CD4-positive, alpha-beta T cell treated with Interleukin-4 for 4 hours (primary cell): ENCODE measurements at places on chromosomes 16 and 17.
A peak's percentile ranks its signal among the peaks of the same experiment; 100 is the strongest.

GRCh38 chr16:54921206-54921824 is 9.3 kb upstream of the IRX5 start:
- DNase-seq, result no peak

- no peak for DNase-seq
These were observed 370.2 kb upstream of the MAF start for GRCh38 chr16:79970551-79971236.

DNA sequence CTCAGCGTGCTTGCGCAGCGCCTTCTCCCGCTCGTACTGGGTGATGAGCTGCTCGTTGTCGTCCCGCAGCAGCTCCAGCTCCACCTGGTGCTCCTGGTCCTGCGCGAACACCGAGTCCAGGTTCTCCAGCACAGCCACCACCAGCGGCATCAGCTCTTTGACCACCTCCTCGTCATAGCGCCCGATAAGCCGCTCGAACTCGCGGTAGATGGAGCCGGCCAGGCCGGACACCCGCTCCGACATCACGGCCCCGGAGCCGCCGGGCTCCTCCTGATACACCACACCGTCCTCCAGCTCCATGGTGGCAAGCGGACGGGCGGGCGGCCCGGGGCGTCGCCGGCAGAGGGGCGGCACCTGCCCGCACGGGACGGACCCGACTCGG is 320 bp downstream of the SPAG9 start:
- peak; percentile 39 for DNase-seq

DNA sequence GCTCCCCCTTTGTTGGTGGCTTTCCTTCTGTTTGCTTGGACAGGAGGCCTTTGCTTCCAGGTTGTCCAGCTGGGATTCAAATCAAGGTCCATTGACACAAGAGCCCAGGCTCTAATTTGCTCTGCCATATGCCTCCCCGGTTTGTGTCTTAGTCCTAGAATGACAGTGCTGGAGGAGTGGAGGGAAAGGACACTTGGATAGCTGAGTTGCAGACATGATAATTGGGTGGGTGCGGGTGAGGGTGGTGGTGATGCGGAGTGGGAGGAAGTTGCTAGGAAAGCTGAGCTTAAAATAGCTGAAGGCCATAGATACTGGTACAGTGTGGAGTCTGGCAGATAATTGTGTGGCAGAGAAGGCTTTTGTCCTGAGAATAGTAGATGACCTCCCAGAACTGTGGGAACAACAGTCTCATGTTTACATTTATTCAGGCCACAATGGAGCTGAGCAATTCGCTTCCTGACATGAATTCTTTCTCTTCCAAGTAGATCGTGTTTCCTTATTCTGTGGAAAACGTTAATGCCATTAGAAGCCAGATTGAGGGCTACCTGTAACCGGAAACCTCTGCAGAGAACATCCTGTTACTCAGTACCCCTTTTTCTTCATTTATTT is 23.8 kb downstream of the SEC14L1 start:
- no peak for DNase-seq

- DNase-seq, result no peak
These were observed 26.9 kb downstream of the TNS4 start for GRCh38 chr17:40474419-40475002.

GRCh38 chr17:6106212-6106611 is 36.0 kb downstream of the WSCD1 start:
- no peak for DNase-seq

- DNase-seq, result no peak
These were observed 216.2 kb upstream of the ASIC2 start for GRCh38 chr17:33509331-33509730.

DNA sequence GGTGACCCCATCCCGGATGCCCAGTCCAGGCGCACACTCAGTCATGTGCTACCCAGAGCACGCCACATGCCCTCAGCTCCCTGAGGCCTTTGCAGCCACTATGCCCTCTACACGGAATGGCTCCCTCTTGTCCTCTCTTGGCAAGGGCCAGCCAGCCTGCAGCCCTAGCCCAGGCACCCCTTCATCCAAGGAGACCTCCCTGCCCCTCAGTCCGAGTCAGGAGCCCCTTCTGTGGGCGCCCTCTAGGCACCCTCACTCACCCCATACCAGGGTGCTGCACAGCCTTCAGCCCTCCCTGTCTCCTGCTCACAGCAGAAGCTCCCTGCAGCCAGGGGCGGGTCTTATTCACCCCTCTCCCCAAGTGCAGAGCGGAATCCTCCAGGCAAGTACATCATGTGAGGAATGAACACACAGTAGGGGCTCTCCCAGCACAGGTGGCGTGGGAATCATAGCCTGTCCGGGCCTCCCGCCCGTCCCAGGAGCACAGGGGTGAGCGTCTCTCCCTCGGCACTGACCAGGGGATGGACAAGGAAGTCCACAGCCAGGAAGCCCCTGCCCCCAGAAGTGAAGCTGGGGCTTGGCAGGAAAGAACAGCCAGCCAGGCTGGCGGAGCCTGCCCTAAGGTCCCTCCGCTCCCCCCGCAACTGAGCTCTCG is 186.9 kb downstream of the RBFOX3 start:
- no peak for DNase-seq

DNA sequence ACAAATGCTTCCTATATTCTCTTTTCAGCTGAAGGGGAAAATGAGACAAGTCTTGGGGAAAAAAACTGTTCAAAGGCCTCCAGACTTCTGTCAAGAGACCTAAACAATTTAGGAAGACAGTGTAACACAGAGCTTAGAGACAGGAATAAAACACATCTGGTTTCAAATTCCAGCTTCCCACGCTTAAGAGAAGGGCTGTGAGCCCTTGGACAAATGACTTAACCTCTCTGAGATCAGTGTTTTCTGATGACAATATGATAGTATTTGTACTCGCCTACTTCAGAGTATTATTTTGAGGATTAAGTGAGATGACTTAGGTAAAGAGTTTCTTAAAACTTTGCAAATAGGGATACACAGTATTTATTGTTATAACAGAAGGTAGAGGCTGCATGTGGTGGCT is 29.5 kb downstream of the SMURF2 start:
- DNase-seq, result no peak

- no peak for DNase-seq
These were observed 713 bp downstream of the KNOP1 start for GRCh38 chr16:19717314-19717713.

DNA sequence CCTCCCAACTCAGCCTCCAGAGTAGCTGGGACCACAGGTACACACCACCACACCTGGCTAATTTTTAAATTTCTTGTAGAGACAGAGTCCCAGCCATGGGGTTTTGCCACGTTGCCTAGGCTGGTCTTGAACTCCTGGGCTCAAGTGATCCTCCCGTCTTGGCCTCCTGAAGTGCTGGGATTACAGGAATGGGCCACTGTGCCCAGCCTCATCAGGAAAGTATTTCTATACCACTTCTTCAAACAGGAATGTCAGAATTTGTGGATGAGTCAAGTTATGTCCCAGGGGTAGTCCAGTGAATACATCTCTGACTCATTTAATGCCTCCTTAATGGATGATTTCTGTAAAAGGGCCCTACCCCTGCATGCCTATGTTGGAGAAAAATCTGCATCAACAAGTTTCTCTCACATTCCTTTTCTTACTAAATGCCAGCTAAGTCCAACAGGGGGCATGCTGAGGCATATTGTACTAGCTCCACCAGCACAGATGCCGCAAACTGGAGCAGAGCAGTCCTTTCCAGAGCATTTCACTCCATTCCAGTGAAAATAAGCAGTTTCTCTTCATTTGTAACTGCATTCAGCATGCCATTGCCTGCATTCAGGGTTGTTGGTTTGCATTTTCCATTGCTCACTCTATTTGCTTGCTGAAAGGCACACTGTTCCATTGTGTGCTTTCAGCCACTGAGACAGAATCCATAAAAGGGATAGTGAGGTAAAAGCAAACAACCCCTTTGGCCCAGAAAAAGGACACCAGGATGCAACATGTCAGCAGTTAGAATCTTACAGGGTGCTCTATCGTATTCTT is 5.3 kb upstream of the CAVIN1 start:
- DNase-seq, result peak; percentile 61

DNA sequence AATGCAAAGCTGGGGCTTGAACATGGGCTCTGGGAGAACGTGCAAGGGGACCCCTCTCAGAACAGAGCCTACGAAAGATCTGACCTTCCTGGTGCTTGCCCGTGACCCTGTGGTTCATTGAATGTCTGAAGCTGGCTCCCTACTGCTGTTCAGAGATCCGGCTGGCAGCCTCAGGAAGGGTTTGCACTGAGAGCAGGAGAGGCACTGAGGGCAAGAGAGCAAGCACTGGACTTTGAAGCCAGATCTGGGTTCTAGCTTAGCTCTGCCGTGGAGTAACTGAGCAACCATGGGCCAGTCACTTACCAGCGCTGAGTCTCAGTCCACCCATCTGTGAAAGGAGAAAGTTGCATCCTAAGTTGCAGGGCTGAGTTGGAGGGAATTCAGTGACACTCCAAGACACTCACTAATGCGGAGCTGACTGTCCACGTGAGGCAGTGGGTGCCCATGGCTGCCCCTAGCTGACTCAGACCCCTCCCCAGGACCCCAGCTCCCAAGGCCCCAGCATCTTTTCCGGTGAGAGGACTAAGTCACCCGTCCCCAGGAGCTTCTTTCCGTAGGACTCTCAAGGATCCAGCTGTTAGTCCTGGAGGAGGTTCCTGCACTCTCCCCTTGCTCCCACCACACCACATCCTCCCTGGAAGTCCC is 41.3 kb downstream of the BEAN1 start:
- no peak for DNase-seq

GRCh38 chr17:74694081-74694480 is 18.6 kb downstream of the CD300LF start:
- no peak for DNase-seq

- DNase-seq, result no peak
These were observed 16.1 kb upstream of the HOXB9 start for GRCh38 chr17:48642059-48642842.

DNA sequence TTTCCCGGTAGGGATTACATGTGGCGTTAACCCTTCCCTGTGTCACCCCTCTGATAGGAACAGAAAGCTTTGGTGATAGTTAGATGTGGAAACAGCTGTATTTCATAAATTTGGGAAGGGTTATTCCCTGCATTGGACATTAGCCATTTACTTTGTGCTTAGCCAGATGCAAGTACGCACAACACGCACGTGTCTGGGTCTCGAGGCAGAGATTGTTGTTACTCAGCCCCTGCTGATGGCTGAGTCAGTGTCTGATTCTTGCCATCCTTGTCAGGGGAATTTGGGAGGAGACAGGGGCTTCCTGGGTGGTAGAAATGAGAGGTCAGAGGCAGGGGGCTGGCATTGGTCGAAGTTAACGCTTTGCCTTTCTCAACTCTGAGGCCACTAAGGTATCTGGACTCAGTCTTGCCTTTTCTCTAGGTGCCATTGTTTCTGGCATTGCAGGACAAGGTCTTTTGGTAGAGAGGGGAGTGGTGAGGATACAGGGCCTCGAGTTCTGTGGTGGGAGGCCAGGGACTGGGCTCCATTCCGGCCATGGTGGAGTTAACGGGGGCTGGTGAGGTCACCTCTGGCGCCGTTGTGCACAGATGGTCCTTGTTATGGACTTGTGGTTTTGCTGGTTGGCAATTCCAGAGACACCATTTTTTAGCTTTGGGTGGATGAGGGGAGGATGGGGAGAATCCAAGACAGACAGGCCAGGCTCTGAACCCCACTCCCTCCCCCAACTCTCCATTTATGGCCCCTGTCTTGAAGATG is 8.2 kb downstream of the MMP2 start:
- DNase-seq, result no peak

DNA sequence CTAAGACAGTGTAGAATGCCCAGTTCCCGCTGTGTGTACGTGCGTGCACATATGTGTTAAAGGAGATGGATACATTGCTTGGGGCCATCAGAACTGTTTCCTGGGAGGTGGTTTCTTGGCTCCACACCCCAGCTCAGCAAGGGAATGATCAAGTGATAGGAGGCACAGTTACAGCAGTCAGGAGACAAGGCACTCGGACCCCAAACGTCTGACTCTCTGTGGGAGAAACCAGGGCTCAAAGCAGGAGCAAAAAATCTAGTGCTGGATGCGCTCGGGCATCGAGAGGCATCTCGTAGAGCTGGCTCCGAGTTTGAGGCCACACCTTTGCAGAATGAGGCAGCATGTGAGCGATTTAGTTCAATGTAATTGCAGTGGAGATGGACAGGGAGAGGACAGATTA is 71.9 kb downstream of the RBBP6 start:
- DNase-seq, result no peak

DNA sequence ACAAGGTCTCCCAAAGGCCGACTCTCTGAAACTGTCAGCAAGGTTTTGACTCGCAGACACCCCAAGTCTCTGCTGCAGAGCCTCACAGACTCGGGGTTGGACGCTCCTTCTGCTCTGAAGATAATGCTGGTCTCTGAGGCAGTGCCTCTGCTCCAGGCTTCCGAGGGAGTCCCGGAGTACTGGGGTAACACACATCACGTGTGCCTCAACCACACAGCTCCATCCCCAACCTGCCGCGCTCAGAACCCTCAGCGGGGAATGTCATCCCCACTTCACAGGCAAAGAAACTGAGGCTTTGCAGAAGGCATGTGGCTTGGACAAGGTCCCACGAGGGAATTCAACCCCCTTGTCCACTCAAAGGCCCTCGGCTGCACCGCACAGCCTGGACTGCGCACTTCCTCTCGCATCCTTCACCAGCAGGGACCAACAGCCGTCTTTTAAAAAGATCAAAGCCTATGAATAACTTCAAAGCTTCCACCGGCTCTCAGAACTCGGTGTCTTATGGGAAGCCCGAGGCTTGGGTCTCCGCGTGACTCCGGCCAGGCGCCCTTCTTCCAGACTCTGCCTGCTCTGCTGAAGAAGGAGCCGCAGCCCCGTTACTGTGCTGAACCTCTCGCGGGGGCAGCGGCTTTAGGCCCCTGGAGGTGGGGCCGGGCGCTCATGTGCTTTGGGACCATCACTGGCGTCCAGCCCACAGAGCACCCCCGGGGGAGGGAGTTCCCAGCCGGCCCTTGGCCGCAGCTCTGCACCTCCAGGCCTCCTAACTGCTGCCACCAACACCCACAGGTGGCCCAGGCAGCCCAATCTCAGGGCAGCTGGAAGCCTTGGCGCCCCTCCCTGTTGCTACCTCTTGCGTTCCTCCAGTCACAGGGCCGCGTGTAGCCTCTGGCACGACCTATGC is 2.2 kb downstream of the TMEM204 start:
- no peak for DNase-seq

DNA sequence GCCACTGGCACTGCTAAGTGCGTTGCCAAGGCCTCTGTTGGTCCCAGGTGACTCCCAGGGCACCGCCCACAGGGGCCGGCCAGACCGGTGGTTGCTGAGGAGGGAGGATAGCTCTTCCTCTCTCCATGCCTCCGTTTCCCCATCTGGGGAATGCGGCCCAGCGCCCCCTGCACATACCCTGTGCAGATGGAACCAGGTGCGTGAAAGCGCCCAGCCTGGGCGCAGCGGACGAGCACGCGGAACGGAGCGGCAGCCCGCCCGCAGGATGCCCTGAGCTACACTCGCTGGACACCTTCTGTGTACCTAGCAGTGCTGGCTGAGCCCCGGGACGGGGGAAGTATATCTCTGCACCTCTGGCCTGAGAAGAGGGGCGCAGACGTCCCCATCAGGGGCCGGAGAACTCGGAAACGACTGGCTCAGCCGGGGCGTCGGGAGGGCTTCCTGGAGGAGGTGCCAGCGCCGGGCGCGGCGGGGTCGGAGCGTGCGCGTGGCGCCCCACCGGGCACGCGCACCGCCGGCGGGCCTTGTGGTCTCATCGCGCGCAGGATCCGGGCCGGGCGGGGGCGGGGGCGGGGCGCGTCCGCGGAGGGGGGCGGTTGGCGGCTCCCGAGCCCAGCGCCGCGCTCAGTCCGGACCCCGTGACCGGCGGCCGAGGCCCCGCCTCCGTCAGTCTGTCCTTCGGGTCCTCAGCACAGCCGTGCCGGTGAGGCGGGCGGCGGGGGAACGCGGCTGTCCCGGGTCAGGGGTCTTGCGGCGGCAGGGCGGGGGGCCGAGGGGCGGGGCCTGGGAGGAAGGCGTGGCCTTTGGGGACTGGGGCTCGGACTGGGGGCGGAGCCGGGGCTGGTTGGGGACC is at the start of the genes CCDC78 and HAGHL:
Gene CCDC78, minus strand, starts transcription at position 6 of the 853 bp plus-strand sequence. CDS start 76 bp downstream, outside the sequence.
Gene HAGHL, plus strand, starts transcription at position 669 of the 853 bp plus-strand sequence. CDS start 404 bp downstream, outside the sequence.
- peak; percentile 38 for DNase-seq
